ENCODE measurements at places on chromosomes 11 and 22. TPM values are rescaled to one million over a fixed set of nuclear protein-coding genes. Genes with fewer than 3 reads are reported as not detected.

- no peaks in the 10 kb centered on the region for H3K36me3 ChIP-seq
- H3K27ac ChIP-seq: no peak overlapping the region
- no peaks in the 10 kb centered on the region for H3K4me1 ChIP-seq
- DNase-seq: no peak
- no peak overlapping the region for H3K4me3 ChIP-seq
- H3K27me3 ChIP-seq: no peaks in the 10 kb centered on the region
Measured at GRCh38 chr22:25923914-25924313, 181.9 kb downstream of the MYO18B start.

The FAM111A gene
- 42.2 TPM for total RNA-seq

DNA sequence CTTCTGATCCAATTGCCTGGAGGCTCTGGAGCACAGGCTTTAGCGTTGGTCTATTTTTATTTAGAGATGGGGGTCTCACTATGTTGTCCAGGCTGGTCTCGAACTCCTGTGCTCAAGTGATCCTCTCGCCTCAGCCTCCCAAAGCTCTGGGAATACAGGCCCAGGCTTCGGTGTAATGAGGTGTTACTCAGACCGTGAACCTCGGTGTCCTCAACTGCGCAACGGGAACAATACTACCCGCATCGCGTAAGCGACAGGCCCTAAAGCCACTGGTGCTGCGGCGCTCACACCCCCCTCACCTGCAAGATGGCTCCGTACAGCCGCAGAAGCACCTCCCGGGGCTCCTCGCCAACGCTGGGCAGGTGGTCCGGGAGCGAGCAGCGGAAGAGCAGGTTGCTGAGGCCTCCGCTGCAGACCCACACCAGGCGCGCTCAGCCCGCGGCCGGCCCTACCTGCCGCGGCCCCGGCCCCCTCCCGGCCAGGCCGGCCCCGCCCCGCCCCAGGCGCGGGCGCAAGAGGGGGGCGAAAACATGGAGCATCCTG lies 628 bp downstream of the CHKB start:
- H3K4me1 ChIP-seq: no peaks in the 10 kb centered on the region
- H3K27me3 ChIP-seq: no peaks in the 10 kb centered on the region
- no peaks in the 10 kb centered on the region for H3K36me3 ChIP-seq
- DNase-seq: peak; percentile 86
- H3K27ac ChIP-seq: peak overlapping the region; percentile 94

The LARGE2 gene
- total RNA-seq: 13.1 TPM

The TPBGL gene
- total RNA-seq: 0.69 TPM

DNA sequence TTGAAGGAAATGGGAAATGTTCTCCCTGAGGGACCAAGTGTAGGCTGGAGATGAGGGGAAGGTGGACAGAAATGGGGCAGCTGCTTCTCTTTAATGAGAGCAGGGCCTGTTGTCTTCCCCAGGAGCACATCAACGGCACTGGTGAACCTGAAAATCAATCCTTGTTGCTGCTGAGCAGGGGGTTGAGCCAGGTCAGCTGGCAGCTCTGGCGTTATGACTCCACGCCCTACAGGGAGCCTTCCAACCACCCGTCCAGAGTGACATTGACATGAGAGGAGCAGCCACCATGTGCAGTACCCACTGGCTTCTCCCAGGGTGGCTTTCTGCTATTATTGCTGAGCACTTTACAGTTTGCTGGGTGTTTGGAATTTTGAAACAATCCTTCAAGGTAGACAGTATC lies 116.9 kb upstream of the LDLRAD3 start:
- H3K27me3 ChIP-seq: no peaks in the 10 kb centered on the region
- DNase-seq: no peak
- H3K4me1 ChIP-seq: peaks cover 6% of the 10 kb centered on the region
- H3K27ac ChIP-seq: no peak overlapping the region
- H3K36me3 ChIP-seq: no peaks in the 10 kb centered on the region

GRCh38 chr11:47437746-47438418 lies 11.1 kb downstream of the RAPSN start:
- H3K27ac ChIP-seq: no peak overlapping the region
- H3K36me3 ChIP-seq: no peaks in the 10 kb centered on the region
- H3K4me1 ChIP-seq: no peaks in the 10 kb centered on the region
- no peak for DNase-seq
- H3K4me3 ChIP-seq: no peak overlapping the region

DNA sequence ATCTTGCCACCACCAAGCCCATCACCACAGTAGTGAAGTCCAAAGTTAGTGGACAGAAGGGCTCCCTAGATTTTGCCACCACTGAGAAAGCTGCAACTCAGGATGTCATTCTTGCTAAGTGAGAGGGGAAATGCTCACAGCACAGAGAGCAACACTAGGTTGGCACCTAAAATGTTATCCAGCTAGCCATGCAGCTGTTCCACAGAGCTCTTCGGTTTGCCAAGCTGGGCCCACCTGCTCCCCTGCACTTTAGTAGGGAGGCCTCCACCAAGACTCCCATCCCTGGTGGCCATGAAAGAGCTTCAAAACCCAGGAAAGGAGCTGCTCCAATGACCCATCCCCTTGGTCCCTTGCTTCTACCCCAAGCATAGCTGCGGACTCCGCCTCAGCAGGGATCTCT lies 63.8 kb downstream of the TRIM29 start:
- no peak overlapping the region for H3K4me3 ChIP-seq
- no peak overlapping the region for H3K27ac ChIP-seq
- H3K27me3 ChIP-seq: no peaks in the 10 kb centered on the region
- no peak for DNase-seq
- no peaks in the 10 kb centered on the region for H3K36me3 ChIP-seq
- H3K4me1 ChIP-seq: no peaks in the 10 kb centered on the region

The OR2AG2 gene
- total RNA-seq: 0.19 TPM

- no peaks in the 10 kb centered on the region for H3K4me1 ChIP-seq
- H3K27ac ChIP-seq: no peak overlapping the region
- H3K36me3 ChIP-seq: no peaks in the 10 kb centered on the region
- DNase-seq: no peak
- H3K4me3 ChIP-seq: no peak overlapping the region
- H3K27me3 ChIP-seq: no peaks in the 10 kb centered on the region
Measured at GRCh38 chr11:61771195-61771894, 18.9 kb downstream of the MYRF start.

- DNase-seq: no peak
- no peaks in the 10 kb centered on the region for H3K27me3 ChIP-seq
- no peaks in the 10 kb centered on the region for H3K4me1 ChIP-seq
- H3K4me3 ChIP-seq: no peak overlapping the region
- H3K36me3 ChIP-seq: no peaks in the 10 kb centered on the region
- H3K27ac ChIP-seq: no peak overlapping the region
Measured at GRCh38 chr11:115334932-115335788, 169.1 kb downstream of the CADM1 start.

- no peak for DNase-seq
- H3K4me1 ChIP-seq: peaks cover 4% of the 10 kb centered on the region
- no peaks in the 10 kb centered on the region for H3K36me3 ChIP-seq
- H3K27me3 ChIP-seq: no peaks in the 10 kb centered on the region
Measured at GRCh38 chr11:112620621-112621394, 340.4 kb upstream of the NCAM1 start.

GRCh38 chr11:7486098-7486780 lies 933 bp downstream of the OLFML1 start:
- no peaks in the 10 kb centered on the region for H3K36me3 ChIP-seq
- no peaks in the 10 kb centered on the region for H3K4me1 ChIP-seq
- no peak for DNase-seq

GRCh38 chr11:1042626-1043562 lies 6.4 kb upstream of the MUC6 start:
- no peaks in the 10 kb centered on the region for H3K4me1 ChIP-seq
- DNase-seq: peak; percentile 69
- no peaks in the 10 kb centered on the region for H3K27me3 ChIP-seq
- no peaks in the 10 kb centered on the region for H3K36me3 ChIP-seq

The GPHA2 gene
- total RNA-seq: not detected

DNA sequence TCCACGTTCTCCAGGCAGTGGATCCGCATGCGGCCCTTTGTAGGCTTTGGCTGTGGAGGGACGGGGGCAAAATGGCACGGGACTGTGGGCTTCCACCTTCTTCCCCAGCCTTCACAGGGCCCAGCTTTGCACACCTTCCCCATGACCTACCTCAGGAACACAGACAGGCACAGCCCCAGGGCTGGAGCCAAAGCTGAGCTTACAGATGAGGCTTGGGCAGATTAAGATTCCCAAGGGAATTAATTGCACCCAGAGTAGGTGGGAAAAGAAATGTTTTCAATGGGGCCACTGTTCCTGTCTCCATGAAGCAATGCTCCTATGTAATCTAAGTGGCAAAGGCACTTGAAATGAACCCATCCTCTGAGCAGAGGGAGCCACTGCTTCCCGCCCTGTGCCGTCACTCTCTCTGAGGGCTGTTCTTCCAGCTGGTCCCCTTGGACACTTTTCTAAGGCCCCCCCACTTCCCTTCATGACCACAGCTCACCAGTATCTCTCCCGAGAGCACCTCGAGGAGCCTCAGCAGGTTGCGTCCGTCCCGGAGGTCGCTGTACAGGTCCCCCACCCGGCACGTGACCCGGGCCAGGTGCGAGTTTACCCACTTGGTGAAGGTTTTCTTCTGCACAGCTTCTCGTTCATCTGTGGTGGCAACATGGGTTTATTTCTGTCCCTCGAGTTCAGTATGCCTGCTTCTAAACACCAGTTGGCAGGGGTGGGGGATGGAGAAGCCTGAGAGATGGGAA lies 13.5 kb downstream of the SPTBN2 start:
- DNase-seq: no peak
- H3K27ac ChIP-seq: no peak overlapping the region
- no peaks in the 10 kb centered on the region for H3K27me3 ChIP-seq
- peaks cover 3% of the 10 kb centered on the region for H3K36me3 ChIP-seq
- H3K4me1 ChIP-seq: peaks cover 19% of the 10 kb centered on the region
- no peak overlapping the region for H3K4me3 ChIP-seq

The CASP12 gene
- total RNA-seq: 0.91 TPM

- no peaks in the 10 kb centered on the region for H3K36me3 ChIP-seq
- no peak overlapping the region for H3K4me3 ChIP-seq
- peaks cover 2% of the 10 kb centered on the region for H3K4me1 ChIP-seq
- no peak overlapping the region for H3K27ac ChIP-seq
Measured at GRCh38 chr11:111305876-111306275, 7.5 kb downstream of the POU2AF3 start.

GRCh38 chr11:48087974-48088681 lies 107.8 kb downstream of the PTPRJ start:
- H3K4me3 ChIP-seq: no peak overlapping the region
- H3K27me3 ChIP-seq: no peaks in the 10 kb centered on the region
- DNase-seq: peak; percentile 53
- no peaks in the 10 kb centered on the region for H3K36me3 ChIP-seq

- H3K27me3 ChIP-seq: no peaks in the 10 kb centered on the region
- H3K27ac ChIP-seq: no peak overlapping the region
- no peaks in the 10 kb centered on the region for H3K36me3 ChIP-seq
- no peak for DNase-seq
- H3K4me3 ChIP-seq: no peak overlapping the region
Measured at GRCh38 chr22:25849522-25849921, 107.5 kb downstream of the MYO18B start.

The DGKZ gene
- total RNA-seq: 50.6 TPM

GRCh38 chr22:33302049-33302545 lies 243.9 kb upstream of the SYN3 start:
- no peak overlapping the region for H3K27ac ChIP-seq
- no peaks in the 10 kb centered on the region for H3K36me3 ChIP-seq

DNA sequence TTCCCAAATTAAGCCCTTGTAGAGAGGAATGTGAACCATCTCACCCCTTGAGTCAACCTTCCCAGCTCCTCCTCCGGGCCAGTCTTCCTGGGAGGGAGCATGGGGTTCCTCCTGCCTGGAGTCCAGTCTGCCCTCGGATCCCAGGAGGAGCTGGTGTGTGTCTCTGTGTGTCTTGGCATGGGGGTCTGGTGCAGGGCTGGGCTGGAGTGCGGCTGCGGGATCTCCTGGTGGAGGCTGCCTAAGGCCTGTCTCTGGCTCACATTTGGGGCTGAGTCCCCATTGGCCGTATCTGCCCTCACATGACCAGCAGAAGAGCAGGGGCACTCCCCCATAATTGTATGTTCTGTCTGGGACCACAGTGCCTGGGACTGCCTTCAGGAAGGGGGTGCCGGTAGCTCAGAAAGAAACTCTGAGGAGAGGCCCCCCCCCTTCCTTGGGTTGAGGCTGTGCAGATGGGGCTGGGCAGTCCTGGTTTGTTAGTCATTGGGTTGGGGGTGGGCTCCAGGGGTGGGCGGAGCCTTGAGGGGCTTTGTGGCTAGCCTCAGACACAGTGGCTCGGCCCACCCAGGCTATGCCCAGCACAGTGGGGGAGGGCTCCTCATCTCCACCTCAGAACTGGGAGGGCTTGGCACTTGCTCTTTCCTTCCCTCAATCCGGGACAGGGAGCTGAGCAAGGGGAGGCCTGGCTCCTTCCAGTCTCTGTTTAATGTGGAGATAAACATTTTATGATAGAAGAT lies 2.9 kb downstream of the C1QTNF5 start:
- H3K4me3 ChIP-seq: no peak overlapping the region
- no peaks in the 10 kb centered on the region for H3K36me3 ChIP-seq
- no peaks in the 10 kb centered on the region for H3K27me3 ChIP-seq
- DNase-seq: peak; percentile 53
- no peak overlapping the region for H3K27ac ChIP-seq

- H3K4me1 ChIP-seq: no peaks in the 10 kb centered on the region
- no peaks in the 10 kb centered on the region for H3K27me3 ChIP-seq
- H3K4me3 ChIP-seq: no peak overlapping the region
- H3K36me3 ChIP-seq: no peaks in the 10 kb centered on the region
- DNase-seq: peak; percentile 61
Measured at GRCh38 chr22:36180038-36180880, 19.7 kb upstream of the APOL3 start.

DNA sequence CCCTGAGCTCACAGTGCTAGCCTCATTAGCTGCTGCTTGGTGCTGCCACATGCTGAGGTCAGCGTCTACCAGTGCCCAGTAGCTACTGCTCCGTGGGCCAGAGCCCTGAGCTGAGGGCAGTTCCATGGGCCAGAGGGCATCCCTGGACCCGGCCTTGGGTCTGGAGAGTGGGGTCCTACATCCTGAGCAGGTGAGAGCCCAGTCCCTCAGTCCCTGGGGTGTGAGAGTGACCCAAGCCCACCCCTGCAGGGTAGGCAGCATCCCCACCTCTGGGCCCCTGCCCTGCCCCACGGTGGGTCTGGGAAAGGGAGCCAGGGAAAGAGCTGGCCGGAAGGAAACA lies 9.8 kb downstream of the LMNTD2 start:
- no peak for DNase-seq
- no peak overlapping the region for H3K4me3 ChIP-seq
- H3K27ac ChIP-seq: no peak overlapping the region
- H3K4me1 ChIP-seq: no peaks in the 10 kb centered on the region
- H3K27me3 ChIP-seq: no peaks in the 10 kb centered on the region

DNA sequence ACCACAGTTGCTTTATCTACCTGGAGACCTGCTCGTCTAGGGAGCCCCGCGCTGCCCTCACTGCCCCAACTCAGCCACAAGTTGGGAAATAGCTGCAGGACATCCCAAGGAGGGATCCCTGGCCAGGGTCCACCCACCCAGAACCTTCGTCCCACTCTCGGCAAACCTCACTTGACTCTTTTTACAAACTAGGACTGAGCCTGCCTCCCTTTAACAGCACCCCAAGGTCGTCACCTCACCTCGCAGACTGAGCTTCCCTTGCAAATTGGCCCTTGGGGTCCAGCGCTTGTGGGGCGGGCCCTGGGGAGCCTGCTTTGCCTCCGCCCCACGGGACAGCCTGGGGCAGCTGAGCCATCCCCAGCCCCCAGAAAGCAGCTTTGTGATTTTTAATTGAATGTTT lies 1505.8 kb downstream of the TBC1D22A start:
- no peaks in the 10 kb centered on the region for H3K27me3 ChIP-seq
- no peak overlapping the region for H3K4me3 ChIP-seq
- DNase-seq: no peak
- no peak overlapping the region for H3K27ac ChIP-seq
- no peaks in the 10 kb centered on the region for H3K36me3 ChIP-seq

- no peaks in the 10 kb centered on the region for H3K36me3 ChIP-seq
- no peaks in the 10 kb centered on the region for H3K27me3 ChIP-seq
- H3K4me3 ChIP-seq: peak overlapping the region; percentile 1
- peak; percentile 97 for DNase-seq
Measured at GRCh38 chr11:1559111-1559951, 12.7 kb downstream of the DUSP8 start.
